ENCODE measurements at places on chromosomes 2 and 18.
A peak's percentile ranks its signal among the peaks of the same experiment; 100 is the strongest.

GRCh38 chr2:47373747-47374146, 29.2 kb upstream of the MSH2 start:
- DNase-seq = peak; percentile 48

- DNase-seq = no peak
Observed at GRCh38 chr2:37637190-37637860, 34.1 kb downstream of the CDC42EP3 start.

DNA sequence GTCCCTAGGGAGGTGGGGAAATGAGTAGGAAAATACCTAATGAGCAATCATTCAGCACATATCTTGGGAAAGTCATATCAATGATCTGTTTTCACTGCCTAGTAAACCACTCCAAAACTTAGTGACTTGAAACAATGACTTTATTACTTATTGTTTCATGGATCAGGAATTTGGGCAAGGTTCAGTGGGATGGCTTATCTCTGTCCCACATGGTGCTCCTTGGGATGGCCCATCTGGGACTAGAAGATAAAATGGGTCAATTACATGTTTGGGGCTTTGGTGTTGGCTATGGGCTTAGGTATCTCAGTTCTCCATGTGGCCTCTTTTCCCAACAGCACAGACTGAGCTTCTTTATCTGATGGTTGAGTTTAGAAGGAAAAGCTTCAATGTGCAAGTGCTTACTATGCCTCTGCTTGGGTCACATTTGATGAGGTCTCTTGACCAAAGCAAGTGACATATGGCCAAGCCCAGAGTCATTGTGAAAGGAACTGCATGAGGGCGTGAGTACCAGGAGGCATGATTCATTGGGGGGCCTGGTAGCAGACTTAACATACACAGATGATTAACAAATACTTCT, 218.1 kb upstream of the TNP1 start:
- DNase-seq = no peak

- peak; percentile 59 for DNase-seq
Observed at GRCh38 chr2:30862054-30862651, 54.9 kb upstream of the CAPN13 start.

DNA sequence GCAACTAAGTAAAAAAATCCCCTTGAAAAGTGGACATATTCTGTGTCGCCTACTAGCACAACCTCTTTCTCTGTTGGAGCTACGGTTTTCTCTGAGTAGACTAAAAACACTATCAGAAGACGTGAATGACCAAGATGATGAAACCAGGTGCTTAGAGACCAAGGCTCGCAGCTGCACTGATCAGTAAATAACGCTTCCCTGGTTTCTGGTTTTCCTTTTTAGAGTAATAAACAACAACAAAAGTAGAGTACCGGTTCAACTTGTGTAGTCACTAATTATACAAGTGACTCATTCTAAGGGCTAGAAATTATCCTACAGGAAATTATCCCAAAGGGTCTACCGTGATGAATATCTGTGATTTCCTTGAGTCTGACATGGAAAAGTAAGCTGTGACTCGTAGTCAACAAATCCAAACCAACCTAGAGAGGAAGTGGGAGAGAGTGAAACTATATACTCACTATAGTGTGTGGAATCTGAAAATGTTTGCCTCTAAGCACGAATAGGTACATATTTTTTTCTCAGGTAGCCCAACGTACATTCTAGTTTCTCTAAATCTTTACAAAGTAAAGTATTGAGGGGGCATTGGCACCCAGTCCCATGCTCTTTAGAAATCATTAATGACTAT, 17.8 kb downstream of the RASGRP3 start:
- DNase-seq = peak; percentile 25

DNA sequence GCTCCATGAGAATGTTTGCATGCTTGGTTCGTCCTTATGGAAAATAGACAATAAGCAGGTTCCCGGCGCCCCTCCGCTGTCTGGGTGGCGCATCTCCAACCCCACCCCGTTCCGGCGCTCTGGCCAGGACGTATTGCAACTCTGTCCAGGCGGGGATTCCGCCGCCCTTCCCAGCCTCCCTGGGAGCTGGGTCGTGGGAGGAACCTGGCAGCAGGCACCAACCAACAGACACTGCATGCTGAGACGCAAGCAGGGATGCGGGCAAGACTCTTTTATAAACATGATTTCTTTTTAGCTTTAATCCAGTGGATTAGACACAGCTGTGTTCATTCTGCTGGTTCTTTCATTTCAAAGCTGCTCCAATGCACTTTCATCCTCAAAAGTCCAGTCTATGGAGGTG, 240.2 kb downstream of the SH3BP4 start:
- no peak for DNase-seq

DNA sequence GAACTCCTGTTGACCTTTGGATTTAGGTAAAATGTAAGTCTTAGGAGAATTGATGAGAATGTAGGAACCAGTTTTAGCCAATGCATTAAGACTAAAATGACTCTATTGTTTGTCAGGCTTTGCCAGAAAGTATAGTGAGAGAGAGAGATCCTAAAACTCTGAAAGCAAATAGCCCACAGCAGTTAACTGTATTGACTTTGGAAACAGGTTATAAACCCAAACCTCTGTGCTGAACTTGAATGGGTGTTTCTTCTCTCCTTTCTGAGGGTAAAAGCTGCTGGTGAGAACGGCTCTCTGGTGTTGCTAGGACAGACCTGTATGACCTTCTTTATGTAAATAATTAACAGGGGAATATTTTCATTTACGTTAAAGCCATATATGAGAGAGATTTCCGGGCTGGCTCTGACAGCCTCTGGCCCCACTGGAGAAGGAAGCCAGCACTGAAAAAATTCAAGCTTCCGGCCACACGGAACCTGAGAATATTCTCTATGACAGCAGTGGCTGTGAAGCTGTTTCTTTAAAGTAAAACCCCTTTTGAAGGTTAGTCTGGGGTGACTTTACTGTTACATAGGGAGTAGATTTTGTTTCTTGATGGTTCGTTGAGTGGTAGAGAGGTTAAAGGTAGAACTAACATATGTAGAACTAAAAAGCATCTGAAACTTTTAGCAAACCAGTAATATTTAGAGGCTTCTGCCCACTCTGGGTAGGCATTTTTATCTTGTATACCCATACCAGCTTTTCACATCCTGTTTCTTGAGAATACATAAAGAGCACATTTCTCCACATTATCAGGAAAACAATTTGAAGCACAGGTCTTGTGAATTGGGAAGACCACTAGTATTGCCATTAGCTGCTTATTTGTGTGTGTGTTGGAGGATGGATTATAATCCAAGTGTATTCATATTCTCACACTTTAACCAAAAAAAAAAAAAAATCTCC, 123.8 kb downstream of the SPTBN1 start:
- DNase-seq = peak; percentile 46

DNA sequence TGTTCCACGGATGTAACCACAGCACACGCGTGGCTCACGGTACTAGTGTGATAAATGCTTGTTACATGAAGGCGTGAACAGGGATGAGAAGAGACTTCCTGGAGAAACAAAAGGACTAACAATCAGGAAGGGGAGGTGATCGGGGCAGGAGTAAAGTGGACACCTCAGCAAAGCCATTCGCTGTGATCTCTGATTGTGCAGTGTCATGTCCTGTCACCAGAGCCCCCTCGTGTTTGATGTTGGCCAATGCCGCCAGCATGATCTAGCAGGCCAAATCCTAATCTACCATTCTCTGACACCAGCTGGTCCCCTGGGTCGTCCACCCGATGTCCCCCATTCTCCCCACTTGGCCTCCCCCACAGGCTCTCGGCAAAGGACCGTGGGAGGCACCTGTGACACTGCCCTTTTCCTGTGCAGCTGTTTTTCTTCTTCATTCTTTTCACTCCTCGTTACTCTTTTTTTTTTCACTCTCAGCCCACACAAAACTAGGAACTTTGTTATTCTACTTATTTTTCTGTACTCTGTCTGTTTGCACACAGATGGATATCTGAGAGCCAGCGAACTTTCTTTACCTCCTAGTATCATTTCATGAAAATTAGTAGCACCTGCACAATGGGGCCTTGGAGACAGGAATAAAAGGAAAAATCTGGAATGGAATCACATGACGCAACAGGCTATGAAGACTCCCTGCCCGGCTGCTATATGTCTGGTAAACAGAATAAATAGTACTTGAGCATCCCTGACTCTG, 146.8 kb downstream of the TGIF1 start:
- no peak for DNase-seq

GRCh38 chr18:68484241-68484640, 230.7 kb downstream of the TMX3 start:
- no peak for DNase-seq

GRCh38 chr2:18825838-18826237, 236.5 kb upstream of the NT5C1B start:
- no peak for DNase-seq
